NCI-H524 treated with DMSO at 0.1 percent for 48 hours (cell line): ENCODE measurements at places on chromosomes 3 and 15.
A peak's percentile ranks its signal among the peaks of the same experiment; 100 is the strongest.

DNA sequence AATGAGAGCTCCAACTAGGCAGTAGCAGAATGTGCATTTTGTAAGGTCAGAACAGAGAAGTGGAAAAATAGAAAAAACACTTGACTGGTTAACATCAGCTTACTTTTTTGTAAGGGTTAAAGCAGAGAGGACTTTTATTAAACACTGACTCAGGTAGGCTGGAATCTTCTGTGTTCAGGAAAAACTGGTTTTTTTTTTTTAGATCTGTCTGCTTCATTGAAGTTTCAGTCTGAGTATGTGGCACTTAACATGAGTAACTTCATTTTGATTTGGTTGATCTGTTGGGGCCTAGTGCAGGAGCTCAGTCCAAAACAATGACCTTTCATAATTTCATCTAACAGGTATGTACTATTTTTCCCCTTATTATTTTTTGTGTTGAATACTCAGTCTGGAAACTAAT, 141.1 kb downstream of the DOCK3 start:
- no peak for DNase-seq

- DNase-seq = no peak
Observed at GRCh38 chr3:117367861-117368260, 658.3 kb downstream of the TUSC7 start.

DNA sequence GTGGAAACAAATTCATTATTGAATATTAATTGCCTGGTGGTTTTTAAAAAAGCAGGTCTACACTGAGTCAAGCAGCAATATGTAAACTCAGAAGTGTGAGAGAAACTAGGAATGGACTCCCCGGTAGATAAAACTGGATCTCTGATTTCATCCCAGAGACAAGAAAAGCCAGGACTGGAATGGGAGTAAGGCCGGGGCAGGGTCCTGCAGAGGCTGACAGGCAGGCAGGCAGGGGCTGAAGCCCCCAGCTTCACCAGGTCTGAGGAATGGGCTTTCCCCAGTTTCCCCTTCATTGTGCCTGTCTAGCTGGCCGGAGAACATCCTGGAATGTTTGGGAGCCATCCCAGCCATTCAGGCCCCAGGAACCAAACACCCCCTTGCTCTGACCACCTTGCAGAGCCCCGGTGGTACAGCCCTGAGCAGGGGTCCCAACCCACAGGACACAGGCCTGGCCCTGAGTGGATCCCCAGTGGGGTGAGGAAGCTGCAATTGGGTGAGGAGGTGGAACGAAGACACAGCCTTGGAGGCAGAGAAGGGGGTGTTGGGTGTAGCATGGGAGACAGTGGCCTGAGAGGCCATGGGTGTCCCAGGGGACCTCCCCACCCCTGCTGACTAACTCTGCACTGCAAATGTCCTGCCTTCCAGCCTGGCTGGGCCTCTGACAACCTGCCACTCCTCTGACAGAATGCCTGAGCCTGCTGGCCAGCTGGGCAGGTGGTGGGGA, 31.7 kb upstream of the XYLB start:
- DNase-seq = no peak

DNA sequence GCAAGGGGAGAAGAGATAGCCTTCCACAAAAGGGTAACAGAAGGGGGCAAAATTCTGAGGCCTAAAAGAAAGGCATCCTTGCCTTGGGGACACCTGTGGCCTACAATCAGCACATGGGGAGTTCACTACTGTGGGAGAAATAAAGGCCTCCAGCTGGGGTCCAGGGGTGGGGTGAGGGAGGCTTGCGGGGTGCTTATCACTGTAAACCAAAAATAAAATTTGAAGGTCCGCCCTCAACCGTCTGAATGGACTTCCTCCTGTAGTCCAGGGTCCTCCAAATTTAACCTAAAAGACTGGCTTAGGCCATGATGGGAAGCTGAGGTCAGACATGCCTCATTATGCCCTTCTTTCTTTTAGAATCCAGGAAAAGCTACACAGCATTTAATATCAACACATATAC, 2.1 kb upstream of the POLR2M start:
- DNase-seq = no peak

DNA sequence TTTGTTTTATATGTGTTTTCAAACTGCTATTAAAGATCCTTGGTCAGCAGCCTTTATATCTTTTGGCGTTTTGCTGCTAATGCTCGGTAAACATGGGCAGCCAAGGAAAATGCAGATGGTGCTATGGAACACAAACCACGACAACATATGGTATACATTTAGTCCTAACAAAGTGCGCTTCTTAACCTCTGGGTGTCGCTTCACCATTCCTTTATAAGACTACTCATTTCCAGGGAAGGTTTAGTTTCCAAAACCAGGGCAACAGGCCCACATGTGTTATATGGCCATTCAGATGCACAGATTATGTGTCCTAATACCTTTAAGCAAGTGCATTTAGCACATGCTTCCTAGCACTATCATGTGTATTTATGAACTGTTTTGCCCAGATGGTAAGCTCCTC, 14.7 kb downstream of the SHOX2 start:
- peak; percentile 72 for DNase-seq

DNA sequence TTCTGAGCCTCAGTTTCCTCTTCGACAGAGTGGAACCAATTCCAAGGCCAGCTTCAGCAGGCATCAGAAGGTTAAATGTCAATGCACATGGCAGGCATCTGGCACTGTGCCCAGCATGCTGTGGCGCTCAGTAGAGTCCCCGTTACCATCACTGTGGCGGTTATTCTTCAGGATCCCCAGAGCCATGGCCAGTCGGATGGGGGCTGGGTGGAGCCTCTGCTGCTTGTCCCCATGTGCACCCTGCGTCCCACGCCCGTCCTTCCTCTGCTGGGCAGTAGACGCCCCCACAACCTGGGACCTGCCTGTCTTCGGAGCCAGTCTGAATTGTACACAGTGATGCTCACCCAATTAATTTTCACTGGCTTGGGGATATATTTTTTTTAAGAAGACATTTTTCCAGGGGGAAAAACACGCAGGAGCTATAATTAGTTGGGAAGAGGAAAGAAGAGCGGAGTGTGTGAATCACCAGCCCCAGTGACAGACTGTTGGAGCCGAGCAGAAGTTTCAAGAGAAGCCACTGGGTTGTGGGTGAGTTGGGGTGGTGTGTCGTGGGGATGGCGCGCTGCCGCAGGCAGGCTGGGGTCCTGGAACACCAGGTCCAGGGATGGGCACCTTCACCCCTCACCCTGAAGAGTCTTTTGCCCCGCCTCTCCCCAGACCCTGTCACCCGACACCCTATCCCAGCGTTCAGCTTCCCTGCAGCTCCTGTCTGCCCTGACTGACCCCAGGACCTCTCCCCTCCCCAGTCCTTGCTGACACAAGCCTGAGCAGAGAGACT, 26.8 kb upstream of the RPL29 start:
- DNase-seq = no peak

- DNase-seq = no peak
Observed at GRCh38 chr3:50246517-50246954, 10.5 kb downstream of the GNAI2 start.
